ENCODE measurements at places on chromosomes 13 and 19.

DNA sequence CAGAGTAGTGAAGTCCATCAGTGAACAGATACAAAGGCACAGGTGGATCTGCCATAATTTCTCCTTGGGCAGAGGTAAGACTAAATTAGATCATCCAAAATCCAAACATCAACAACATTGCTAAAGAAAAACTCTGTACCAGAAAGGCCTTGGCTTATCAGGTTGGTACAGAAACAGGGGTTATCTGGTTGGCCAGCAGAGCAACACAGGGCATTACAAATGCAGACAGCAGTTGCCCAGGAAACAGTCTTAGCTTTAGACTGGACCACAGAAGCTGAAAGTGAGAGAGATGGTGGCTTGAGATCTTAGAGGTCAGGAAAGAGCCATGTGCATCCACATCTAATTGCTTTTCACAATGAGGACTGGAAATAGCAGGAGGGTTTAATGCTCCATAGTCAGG, 26.6 kb upstream of the DGKH start:
- DNase-seq: no peak

GRCh38 chr19:41548954-41549688, 26.8 kb upstream of the CEACAM21 start:
- DNase-seq: no peak

GRCh38 chr19:14411161-14411937, 7.8 kb downstream of the DDX39A start:
- no peak for DNase-seq

DNA sequence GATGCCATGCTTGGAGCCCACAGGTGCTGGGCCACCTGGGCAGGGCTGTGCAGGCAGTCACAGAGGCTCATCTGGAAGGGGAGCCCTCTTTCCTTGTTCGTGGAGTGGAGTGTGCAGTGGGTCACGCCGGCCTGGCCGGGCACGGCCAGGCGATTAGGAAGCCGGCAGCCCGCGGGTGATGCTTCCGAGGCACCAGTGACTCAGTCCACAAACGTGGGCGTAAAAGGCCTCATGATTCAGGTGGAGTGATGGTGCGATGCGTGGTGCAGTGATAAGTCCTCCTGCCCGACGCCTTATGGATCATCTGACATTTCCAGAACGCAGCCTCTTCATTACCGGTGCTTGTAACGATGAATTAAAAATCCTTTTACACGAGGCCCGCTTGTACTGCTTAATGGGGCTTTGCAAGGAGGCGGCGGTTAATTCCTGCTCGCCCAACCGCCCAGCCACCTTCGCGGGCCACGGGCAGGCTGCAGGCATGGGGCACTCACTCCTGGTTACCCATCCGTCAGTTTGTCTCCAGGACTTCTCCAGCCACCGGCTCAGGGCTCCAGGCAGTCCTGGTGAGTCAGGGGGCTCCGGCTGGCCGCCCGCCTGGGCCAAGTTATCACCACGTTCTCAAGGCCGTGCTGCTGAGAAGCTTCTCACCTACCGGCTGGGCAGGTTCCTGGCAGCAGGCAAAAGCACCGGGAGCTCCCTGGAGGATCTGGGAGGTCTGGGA, 172.4 kb downstream of the KDM4B start:
- DNase-seq: no peak

- DNase-seq: no peak
Observed at GRCh38 chr13:42715909-42716308, 65.5 kb upstream of the FAM216B start.

DNA sequence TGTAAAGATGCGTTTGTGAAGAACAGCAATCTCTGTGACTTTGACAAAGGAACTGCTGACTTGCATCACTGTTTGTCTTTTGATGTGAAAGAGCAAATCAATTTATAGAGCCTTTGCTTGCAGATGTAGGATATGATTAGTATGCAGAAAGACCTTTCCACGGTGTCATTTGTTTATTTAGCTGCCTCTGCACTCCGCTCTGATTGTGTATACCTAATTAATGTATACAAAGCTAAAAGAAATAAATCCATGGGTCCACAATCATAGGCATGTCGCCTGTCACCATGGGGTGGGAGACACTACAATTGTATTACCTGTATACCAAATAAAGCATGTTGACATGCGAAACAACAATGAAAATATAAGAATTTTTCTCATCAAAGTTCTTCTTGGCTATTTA, 410.7 kb downstream of the MZT1 start:
- DNase-seq: peak; percentile 36

DNA sequence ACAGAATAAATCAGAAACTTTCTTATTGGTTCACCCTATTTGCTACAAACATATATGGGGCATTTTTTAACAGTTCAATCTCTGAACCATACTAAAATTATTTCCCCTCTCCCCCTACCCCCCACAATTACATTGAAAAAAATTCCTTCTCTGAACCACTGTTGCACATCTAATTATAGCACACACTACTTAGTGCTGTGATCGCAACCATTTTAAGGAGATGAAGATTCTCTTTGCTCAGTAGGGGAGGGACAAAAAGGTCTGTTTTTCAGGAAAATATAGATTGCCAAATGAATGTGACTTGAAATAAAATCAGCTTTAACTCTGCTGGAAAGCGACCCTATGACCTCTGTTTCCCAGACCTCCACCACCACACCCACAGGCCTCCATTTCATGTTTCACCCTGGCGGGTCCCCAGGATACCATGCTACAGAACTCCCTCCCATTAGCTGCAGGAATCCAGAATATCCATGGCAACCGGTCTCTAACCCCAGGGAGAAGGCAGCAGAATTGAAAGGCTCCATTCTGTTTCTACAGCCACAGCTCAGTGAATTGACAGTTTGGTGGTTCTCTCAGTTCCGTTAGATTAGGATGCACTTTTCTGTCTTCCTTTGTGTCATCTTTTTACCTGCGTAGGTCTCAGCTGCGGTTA, 286.3 kb downstream of the TBC1D4 start:
- DNase-seq: no peak

GRCh38 chr19:45218911-45219743, 26.1 kb downstream of the EXOC3L2 start:
- no peak for DNase-seq

All from NCI-H510A treated with DMSO at 0.1 percent for 48 hours (cell line).